ENCODE measurements at places on chromosomes 3 and 15.

DNA sequence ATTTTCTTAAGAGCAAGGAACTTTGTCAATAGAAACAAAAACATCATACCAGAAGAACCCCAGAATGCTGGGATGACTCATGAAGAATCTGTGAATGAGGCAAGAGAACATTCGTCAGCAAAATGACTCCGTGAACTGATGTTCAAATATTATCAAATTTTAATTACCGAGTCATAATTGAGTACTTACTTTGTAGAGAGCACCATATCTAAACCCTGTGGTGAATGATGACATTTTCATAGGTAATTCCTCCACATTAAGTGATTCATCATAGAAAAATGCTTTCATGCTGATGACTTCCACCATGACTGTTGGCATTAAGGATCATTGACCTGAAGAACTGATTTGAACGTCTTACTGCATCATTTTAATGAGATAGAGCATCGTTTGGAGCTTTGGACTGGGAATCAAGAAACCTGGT is 56.3 kb downstream of the PPARG start:
- no peak for DNase-seq

GRCh38 chr3:127572735-127573134 is 17.8 kb downstream of the TPRA1 start:
- no peak for DNase-seq

GRCh38 chr3:129956936-129957335 is 17.6 kb upstream of the TRH start:
- no peak for DNase-seq

DNA sequence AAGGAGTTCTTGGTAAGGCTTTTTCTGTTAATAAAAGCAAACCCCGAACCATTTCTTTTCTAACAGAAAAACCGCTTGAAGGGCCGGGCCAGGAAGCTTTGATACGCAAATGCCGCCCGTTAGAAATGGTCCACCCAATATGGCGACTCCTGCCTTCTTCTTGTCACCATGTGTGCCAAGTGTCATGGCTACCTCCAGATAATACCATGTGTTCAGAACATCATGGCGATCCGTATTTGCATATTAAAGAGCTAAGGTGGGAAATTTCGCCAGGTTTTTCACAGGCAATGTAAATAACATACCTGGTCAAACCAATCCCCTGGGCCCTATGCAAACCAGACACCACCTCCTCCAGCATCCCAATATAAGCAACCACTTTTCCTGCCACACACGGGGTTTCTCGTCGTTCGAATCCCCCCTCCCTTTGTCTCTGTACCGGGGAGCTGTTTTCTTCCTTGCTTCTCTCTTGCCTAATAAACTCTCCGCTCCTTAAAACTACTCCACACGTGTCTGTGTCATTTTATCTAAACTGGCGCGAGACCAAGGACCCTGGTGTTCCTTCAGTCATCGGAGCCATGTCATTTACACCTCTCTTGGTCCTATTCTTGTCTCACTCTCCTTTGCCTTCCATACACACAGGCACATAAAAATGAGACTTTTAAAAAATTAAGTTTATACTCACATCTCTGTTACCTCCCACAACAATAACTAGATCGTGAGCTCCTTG is 34.5 kb downstream of the NCEH1 start:
- no peak for DNase-seq

DNA sequence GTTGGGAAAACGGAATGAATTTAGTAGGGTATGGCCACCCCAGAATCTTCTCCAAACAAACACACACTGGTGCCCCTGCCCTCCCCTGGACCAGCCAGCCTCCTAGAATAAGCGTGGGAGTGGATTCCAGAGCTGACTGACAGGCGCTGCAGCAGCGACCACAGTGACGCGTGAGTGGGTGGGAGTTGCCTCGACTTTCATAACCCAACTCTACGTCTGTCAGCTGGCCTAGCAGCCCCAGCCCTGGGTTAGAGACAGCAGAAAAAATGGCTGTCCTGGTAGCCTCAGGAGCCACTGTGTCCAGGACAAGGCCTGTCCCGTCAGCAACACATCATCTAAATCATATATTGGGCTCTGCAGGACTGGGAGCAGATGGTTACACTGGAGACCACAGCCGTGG is 10.0 kb downstream of the PLA2G4B start:
- DNase-seq: no peak

Measured in activated CD8-positive, alpha-beta memory T cell treated with anti-CD3 and anti-CD28 coated beads for 4 hours (primary cell).